Activated naive CD8-positive, alpha-beta T cell treated with anti-CD3 and anti-CD28 coated beads, Interleukin-2, amount 50 U/mL, for 24 hours (primary cell): ENCODE measurements at places on chromosomes 7 and 10.

DNA sequence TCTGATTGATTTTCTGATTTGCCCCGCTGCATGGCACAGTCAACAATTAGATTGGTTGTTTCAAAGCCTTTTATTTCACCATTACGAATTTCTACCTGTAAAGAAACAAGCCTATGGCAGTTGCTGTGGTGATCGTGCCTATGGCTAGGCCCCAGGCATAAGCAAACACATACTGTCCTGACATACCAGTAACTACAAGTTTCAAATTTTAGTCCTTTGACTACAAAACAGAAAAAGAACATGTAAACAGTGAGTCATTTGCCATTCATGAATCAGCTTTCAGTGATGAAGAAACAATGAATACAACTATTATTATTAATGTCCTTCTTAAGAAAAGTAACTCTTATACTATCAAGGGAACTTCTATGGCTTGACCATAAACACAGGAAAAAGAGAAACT is 168.0 kb upstream of the LRRN3 start:
- no peak for DNase-seq

DNA sequence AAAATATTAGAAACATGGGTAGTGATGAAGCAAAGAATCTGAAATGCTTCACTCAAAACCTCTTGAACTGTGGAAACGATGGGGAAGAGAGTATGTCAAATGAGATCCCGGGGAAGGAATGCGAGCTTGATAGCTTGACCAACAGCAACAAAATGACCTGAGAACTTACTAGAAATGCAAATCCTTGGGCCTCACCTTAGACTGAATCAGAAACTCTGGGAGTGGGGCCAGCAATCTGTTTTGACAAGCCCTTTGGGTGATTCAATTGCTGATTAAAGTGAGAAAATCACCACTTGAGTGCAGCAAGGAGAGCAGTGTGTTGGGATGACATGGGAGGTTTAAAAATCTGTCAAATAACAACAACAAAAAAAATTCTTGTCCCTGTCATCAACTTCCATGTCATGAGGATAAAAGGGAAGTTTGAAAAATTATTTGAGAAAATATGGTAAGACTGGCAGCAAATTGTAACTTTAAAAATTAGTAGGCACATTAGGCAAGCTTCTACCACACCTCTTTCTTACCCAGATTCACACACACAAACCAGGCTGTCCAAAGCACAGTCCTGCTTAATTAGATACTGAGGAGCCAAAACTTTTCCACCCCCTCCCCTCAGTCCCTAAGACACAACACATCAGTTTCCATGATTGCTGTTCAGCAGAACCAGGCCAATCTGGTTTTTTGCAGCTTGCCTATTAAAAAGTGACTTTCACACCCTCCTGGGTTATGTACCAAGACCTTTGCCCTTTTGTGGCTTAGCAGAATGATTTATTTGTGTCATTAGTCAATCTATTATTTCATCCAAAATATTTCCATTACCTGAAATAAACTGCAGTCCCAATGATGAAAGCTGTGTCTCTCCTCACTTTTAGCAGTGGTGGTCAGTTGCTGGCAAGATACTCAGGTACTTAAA is 15.6 kb downstream of the CALCR start:
- DNase-seq = no peak

GRCh38 chr10:121288011-121288410 is 310.2 kb downstream of the FGFR2 start:
- no peak for DNase-seq

DNA sequence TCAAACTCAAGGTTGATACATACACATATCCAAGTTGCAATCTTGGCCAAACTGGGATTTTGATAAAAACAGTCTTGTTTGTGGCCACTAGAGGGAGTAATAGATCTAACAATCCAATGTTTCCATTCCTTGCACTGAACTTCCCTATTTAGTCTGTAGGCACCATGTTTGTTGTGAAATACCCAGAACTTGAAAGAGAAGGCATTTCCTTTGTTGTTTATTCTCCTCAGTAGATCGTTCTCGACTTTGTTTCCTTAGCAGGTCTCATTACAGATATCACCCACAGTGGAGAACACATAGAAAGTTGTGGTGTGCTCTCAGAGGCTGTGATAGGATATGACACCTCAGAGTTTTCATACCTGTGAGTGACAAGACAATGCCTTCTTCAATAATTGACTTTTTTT is 70.3 kb upstream of the MXI1 start:
- no peak for DNase-seq

GRCh38 chr7:40133561-40134427 is 628 bp downstream of the MPLKIP start:
- DNase-seq = no peak

DNA sequence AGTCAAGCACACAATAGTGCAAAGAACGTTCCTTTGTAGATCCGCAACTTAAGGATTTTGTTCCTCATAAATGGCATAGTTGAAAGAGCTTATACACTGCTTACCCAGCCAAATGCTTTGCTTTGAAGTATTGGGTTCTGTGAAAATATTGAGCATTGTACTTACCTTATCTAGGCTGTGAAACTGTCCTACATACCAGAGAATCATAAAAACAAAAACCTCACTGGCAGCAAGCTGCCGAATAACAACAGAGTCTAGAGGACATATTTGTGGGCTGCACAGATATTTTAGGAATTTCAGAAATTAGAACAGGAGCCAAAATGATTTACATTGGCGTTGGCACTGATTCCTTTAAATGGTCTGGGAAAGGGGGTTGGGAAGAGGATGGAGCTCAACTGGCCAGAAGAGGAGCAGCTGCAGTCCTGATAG is 174.8 kb downstream of the RTKN2 start:
- DNase-seq = no peak

- no peak for DNase-seq
Measured at GRCh38 chr10:51527522-51528219, 171.7 kb downstream of the CSTF2T start.

DNA sequence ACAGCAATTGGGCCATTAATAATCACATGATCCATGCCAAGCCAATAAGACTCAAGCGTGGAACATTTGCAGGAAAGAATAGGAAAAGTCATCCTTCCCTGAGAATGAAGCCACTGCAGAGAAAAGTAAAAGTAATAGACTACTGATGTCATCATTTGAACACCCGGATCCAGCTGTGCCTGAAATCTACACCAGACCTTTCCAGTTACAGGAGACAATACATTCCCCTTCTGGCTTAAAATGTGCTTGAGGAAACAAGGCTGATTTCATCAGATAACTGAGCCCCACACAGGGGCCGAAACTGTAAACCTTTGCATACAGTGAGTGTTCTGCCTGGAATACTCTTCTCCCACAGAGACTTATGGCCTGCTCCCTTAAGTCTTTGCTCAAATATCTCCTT is 232.8 kb downstream of the KCNMA1 start:
- no peak for DNase-seq
